HL-60 (cell line): ENCODE measurements at places on chromosomes 1 and 21.

GRCh38 chr1:50985094-50985493, 15.0 kb downstream of the CDKN2C start:
- DNase-seq: no peak

- no peak for DNase-seq
Measured at GRCh38 chr1:159838715-159839114, 12.0 kb downstream of the SLAMF8 start.

- DNase-seq: no peak
Measured at GRCh38 chr1:41607808-41608207, 123.3 kb upstream of the EDN2 start.

DNA sequence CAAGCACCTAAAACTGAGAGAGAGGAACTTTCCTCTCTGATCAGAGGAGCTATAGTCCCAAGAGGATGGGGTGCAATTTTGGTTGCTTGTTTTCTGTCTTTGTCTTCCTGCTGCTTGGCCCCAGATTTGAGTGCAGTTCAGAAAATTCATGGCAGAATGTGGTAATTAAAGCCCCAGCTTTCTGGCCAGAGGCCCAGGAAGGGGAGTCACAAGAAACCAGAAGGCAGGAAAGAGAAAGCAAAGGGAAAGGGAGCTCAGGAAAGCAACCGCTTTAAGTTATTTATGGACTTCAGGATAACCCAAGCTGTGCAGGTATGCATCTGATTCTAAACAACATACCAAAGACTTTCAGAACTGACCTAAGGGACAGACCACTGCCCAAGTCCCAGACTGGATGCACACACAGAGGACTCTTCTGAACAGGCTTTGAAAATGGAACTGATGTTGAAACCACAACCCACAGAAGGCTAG, 88.8 kb downstream of the ST3GAL3 start:
- DNase-seq: peak; percentile 47

- no peak for DNase-seq
Measured at GRCh38 chr1:222535455-222535854, 12.4 kb downstream of the HHIPL2 start.

DNA sequence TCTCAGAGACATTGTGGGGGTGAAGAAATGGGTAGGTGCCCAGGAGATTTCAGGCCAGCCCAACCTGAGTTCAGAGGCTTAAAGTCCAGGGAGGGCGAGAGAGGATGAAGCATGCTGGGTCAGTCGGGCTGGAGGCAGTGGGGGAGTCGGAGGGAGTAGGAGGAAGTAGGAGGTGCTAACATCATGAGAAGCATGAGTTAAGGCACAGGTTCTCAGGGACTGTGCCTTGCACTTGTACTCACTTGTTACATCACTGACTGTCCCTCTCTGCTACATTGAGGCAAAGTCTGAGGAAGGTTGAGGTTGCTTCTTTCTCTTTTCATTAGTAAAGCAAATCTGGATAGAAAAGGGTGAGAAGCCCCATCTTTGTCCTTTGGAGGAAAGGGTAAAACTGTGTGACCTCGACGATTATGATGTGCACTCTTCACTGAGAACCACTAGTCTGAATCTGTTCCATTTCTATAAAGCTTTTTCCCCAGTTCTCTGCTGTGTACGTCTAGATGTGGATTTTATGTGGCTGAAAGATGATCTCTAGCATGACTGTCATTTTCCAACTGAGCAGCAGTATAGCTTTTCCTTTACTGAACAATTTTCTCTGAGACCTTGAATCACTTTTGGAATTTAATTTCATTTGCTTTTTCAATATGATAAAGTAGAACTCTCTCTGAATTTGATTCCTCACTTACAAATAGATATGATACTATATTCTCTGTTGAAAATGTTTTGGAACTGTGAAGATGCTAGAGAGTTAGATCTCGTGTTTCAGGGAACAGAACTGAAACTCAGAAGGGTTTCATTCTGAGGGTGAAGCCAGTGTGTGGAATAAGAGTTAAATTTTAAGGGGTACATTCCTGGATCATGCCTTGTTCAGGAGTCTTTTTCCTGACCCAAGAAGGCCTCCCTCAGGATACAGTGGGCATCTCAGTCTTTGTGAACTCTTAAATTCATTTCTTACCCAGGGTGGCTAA, 94.6 kb downstream of the FGGY start:
- DNase-seq: no peak

GRCh38 chr1:32337855-32338636, 2.0 kb upstream of the MARCKSL1 start:
- peak; percentile 86 for DNase-seq

DNA sequence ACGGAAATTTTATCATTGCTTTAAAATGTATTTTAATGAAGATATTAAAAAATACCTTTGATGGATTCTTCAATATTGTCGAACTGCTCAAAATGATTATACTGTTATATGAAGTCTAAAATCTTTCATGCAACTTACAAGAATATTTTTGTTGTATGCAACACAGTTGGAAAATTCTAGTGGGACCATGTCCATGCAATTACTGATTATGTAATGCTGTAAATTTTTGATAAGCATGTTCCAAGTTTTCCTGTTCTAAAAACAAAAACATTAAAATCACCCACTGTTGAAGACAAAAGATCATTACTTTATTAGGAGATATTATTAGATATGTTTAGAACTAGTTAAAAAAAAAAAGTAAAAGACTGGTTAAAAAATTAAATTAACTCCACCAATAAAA, 132.8 kb downstream of the NFIA start:
- DNase-seq: no peak

DNA sequence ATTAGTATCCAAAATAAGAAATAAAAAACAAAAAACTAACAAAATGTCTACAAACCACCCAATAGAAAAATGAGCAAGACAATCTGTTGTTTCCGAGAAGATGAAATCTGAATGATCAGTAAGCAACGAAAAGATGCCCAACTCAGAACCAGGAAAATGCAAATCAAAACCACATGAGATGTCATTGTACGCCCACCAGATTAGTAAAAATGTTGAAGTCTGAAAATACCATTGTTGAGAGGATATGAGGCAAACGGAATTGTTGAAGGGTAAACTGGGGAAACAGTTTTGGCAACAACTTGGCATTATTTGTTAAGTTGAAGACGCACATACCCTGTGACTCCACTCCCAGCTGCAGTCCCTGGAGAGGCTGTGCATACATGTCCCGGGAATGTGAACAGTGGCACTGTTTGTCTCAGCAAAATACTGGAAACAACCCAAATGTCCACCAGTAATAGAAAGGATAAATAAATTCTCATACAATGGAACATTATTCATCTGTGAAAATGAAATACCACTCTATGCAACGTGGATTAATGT, 10.6 kb downstream of the ZBTB17 start:
- DNase-seq: no peak

- no peak for DNase-seq
Measured at GRCh38 chr1:7533006-7533405, 238.1 kb upstream of the VAMP3 start.

DNA sequence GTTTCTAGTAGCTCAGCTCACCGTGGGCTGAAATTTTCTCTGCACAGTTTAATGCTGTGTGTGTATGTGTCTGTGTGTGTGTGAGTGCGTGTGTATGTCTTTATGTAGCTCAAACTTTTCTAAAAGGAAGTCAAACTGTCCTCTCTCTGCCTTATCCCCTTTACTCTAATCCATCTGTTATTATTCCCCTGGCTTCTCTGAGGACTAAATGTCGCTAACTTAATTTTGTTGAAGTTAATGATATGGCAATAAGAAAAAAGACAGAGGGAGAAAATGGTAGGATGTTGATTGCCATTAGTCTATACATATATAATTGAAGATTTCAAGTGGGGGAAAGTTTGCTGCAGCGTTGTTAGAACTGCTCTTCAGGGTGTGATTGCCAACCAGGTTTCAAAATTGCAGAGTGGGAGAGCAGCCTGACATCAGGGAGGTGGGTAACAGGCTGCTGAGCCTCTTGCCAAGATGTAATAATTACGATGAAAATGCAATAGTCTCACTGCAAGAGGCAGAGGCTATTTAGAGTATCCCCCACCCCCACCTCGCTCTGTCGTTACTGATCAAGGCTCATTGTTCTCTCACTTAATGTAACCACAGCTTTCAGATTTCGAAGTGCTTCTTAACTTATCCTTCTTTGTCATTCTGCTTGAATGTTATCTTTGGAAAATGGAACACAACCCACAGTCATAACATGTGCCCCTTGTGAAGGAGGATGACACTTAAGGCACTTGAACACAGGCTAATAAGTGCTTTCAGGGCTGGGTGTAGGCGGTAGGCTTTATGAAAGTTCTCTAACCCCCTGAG, 559.0 kb upstream of the PLXNA2 start:
- no peak for DNase-seq

DNA sequence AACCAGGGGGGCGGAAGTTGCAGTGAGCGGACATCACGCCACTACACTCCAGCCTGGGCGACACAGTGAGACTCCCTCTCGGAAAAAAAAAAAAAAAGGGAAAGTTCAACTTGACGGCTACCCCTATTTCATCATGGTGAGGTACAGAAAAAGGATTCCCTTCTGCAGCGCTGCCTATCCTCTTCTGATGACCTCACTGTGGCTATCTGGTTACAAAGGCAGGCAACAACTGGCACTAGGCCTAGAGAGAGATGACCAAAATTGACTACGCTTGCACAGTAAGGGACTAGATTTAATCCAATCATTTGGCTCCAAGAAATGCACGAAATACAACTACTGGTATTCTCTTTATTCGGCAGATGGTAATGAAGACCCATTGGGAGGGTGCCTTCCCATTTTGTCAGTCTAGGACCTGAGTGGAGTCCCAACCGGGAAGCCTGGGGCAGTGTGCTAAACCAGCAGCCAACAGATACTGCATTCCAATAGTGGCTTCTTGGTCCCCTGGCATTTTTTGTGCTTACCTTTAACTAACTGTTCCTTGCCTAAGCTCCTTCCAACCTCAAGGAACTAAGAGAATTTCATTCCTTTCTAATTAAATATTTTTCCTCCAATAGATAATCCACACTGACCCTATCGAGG, 36.6 kb downstream of the ITPKB start:
- DNase-seq: no peak

DNA sequence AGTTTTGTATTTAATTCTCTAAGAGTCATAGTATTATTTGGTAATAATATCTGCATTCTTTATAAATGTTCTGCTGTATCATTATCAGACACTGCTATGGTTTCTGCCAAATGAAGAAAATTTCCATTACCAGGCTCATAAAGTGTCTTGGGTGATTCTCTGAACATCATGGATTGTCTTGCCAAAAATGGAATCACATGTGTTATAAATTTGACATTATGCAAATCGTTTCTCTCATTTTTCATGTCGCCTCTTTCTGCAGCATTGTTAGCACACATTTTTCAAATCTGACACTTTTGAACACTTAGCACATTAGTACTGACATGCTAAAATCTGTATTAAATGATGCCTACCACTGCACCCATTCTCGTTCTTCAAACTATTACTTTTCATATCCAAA, 74.2 kb upstream of the NEK7 start:
- no peak for DNase-seq

DNA sequence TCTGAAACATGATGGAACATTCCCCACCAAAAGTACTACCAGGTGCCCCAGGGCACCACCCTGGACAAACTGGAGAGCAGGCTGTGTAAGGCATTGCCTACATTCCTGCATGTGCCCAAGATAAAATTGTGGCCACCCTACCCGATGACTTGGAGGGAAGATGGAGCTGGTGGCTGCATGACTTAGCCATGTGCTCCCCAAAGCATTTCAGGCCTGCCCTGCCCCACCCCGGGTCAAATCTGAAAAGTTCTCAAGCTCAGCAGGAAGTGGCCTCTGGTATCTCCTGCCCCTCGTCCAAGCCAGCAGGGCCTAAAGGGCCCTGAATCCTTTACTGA, 8.5 kb downstream of the CD2 start:
- DNase-seq: no peak

DNA sequence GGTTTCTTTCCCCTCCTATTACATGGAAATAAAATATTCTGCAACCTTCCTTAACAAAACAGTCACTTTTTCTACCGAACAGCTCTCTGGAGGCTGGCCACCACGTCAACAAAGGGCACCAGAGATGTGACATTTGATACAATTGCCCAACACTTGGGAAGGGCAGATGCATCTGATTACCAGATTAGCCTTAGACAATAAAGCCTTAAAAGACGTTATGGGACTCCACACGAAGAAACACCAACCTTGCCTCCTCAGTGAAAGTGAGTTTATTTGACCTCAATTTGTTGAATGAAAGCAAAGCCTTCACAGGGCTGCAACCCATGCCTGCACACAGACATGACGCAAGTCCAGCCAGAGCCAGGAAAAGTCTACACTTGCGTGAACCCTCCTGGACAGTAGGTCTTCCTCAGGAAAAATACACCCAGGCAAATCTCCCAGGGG, 136.1 kb downstream of the TGFBR3 start:
- no peak for DNase-seq

DNA sequence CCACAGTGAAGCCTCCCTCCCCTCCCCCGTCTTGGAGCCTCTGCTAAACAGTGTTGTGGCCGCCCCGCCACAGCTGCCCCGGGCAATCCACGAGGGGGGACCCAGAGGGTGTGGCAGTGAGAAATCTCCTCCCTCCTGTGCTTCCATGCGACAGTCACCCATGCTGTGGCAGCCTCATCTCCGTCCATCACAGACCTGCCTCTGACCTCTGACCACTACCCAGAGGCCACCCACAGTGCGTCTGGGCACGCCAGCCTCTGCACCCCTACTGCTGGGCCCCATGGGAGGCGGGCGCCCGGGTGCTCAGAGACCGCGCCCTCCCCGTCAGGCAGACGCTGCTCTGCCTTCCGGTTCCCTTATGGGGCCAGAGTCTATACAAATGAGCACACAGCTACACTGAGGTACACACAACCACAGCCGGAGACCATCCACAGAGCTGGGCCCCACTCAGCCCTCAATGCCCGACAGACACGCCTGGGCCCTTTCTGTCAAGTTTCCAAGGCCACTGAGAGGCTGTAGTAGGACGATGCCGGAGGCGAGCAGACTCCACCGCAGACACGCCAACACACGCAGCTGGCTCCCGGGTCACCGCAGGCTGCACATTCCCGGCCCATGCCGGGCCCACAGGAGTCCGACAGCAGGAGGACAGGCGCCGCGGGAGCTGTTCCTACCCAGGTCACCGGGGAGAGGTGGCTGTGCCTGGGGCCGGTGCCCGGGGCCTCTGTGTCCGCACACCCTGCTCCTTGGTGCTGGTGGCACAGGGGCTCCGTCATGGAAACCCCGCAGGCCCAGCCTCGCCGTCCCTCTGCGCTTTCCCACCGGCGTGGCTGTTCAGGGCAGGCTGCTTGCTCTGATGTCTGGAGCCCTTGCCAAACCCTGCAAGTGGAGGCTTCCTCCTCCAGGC, 23.9 kb upstream of the TMEM52 start:
- no peak for DNase-seq

- DNase-seq: no peak
Measured at GRCh38 chr1:117436513-117436912, 69.3 kb downstream of the MAN1A2 start.

- no peak for DNase-seq
Measured at GRCh38 chr1:15703562-15703961, 19.4 kb downstream of the PLEKHM2 start.

DNA sequence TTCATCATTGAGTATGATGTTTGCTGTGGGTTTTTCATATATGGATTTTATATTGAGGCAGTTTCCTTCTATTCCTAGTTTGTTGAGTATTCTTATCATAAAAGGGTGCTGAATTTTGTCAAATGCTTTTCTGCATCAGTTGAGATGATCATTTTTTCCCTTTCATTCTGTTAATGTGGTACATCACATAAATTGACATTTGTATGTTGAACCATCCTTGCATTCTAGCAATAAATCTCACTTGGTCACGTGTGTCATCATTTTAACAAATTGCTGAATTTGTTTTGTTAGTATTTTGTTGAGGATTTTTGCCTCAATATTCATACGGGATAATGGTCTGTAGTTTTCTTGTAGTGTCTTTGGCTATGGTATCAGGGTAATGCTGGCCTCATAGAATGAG, 19.9 kb downstream of the TTC34 start:
- no peak for DNase-seq

GRCh38 chr1:167371030-167371429, 147.3 kb downstream of the CD247 start:
- no peak for DNase-seq
